ENCODE measurements at places on chromosomes 11 and 22. TPM values are rescaled to one million over a fixed set of nuclear protein-coding genes. Genes with fewer than 3 reads are reported as not detected.

Gene TREH
- polyA plus RNA-seq = 1.0 TPM

GRCh38 chr22:49396817-49397216 lies 430.9 kb downstream of the BRD1 start:
- no peak for DNase-seq

Gene LPXN
- 7.9 TPM for polyA plus RNA-seq

DNA sequence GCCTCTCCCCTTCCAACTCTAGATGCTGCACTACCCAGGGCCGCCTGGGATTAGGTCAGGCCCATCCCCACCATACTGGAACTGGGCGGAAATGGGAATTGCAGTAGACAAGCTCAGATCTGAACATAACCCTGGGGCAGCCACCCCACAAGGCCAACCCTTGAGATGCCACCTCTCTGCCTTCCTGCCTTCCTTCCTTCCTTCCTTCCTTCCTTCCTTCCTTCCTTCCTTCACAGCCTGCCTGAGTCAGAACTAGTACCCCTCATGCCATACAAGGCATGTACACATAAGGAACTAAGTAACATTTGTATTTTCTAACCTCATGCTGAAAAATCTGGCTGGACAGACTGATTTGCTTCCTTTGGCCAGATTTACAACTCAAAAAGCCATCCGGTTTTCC lies 28.0 kb downstream of the SHISAL1 start:
- no peak for DNase-seq

GRCh38 chr22:40348025-40348658 lies 1.8 kb downstream of the ADSL start:
- no peak for DNase-seq

GRCh38 chr11:46149342-46149741 lies 28.1 kb upstream of the PHF21A start:
- DNase-seq = no peak

GRCh38 chr22:46796566-46797195 lies 34.2 kb downstream of the TBC1D22A start:
- no peak for DNase-seq

DNA sequence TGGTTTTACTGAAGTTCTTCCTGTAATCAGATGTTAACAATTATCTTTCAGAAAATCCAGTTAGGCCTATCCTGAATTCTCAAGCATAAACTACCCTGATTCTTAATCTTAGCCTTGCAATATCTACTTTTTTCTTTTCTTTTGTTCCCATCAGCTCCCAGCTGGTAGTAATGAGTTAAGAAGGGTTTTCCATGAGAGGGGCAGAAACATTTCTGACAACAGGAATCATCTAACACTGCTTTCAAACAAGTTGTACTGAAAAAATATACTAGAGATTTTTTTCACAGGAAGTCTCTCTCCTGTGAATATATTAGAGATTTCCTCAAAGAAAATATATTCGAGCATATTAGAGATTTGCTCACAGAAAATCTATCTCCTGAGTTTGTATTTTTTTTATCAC lies 3.3 kb upstream of the TRIM6 start:
- DNase-seq = no peak

Gene LRRC4C
- 3.0 TPM for polyA plus RNA-seq
